Stimulated activated CD4-positive, alpha-beta T cell treated with anti-CD3 and anti-CD28 coated beads, Interleukin-4, amount 100 ng/mL, for 24 hours (primary cell): ENCODE measurements at places on chromosomes 2 and 18.

DNA sequence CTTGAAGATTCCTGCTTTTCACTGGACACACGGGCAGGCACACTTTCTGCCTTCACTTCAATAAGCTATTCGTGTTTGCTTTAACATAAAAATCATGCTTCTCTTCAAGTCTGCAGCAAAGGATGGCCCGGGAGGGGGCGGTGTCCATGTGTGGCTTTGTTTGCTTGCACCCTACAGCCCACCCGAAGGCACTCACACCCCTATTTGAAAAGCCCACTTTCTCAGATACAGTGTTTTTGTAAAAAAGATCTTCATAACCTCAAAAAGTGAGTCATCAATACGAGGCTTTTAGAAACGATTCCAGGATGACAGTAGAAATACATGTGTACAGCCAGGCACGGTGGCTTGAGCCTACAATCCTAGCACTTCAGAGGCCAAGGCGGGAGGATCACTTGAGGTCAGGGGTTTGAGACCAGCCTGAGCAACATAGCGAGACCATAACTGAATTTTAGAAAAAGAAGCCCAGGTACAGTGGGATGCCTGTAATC lies 36.5 kb upstream of the HPCAL1 start:
- DNase-seq: no peak

GRCh38 chr2:22359071-22359672 lies 1025.8 kb upstream of the KLHL29 start:
- no peak for DNase-seq

DNA sequence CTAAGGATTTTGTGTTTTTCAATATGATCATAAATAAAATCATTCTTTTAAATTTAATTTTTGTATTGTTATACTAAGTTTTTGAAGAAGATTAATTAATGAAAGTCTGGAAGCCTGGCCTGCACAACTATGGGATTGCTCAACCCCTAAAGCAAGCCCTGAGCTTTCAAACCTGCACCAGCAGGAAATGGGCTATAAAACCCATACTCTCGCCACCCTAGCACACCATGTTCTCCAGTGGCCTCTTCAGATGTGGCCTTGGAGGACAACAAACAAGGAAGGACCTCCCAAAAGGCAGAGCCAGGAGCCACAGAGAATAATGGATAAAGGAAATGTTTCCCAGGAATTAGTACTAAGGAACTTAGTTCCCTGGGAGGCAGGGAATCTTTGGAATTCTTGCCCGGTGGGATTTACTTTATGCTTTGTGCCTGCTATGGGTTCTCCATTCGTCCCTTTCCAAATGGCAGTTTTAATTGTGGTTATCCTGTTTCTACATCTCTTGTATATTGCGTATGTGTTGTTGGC lies 212.5 kb downstream of the ZFP36L2 start:
- DNase-seq: no peak

- no peak for DNase-seq
Measured at GRCh38 chr2:40243581-40244187, 208.2 kb downstream of the SLC8A1 start.

DNA sequence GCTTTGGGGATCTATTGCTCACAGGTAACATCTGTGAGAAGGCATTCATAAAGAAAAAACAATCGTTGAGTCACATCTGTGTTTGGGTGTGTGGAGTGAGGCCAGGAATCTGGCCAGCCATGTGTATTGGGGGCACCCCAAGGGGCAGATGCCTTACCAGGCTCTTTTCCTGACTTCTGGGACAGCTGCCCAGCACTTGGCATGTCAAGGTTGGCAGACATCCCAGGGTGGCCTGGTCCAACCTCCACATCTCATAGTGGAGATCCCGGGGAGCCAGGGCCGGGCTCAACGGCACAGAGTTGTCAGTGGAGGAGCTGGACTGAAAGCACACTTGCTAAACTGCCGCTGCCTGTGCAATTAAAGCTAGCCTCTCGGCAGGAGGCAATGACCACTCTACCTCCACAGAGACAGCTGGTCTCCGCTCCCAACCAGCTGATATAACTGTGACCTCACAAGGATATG lies 75.3 kb upstream of the MGAT4A start:
- no peak for DNase-seq

GRCh38 chr2:134295441-134295840 lies 41.6 kb downstream of the MGAT5 start:
- no peak for DNase-seq

DNA sequence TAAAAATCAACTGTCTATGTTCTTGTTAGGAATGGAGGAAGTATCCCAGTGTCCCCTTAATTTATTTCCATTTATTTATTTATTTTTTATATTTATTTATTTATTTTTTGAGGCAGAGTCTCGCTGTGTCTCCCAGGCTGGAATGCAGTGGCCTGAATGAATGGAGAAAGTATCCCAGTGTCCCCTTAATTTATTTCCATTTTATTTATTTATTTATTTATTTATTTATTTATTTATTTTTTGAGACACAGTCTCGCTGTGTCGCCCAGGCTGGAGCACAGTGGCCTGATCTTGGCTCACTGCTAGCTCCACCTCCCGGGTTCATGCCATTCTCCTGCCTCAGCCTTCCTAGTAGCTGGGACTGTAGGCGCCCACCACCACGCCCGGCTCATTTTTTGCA lies 34.1 kb downstream of the MIB1 start:
- no peak for DNase-seq

GRCh38 chr2:151049746-151050145 lies 211.9 kb downstream of the RBM43 start:
- DNase-seq: no peak

DNA sequence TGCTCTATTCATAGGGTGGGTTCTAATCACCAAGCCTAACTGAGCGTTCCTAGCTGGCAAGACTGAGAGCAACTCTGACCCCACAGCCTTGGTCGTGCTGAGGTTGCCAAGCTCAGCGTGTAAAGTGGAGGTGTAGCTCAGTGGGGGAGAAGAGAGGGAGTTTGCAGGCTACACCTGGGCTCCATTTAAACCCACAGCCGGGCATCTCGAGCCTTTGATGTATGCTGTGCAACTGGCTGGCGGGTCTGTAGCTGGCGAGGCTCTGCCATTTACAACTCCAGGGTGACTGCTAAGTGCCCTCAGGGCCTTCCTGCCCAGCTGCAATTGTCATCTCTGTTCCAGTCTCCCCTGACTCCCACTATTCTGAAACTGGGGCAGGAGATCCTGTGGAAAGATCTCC lies 20.0 kb upstream of the CHRNA1 start:
- no peak for DNase-seq

DNA sequence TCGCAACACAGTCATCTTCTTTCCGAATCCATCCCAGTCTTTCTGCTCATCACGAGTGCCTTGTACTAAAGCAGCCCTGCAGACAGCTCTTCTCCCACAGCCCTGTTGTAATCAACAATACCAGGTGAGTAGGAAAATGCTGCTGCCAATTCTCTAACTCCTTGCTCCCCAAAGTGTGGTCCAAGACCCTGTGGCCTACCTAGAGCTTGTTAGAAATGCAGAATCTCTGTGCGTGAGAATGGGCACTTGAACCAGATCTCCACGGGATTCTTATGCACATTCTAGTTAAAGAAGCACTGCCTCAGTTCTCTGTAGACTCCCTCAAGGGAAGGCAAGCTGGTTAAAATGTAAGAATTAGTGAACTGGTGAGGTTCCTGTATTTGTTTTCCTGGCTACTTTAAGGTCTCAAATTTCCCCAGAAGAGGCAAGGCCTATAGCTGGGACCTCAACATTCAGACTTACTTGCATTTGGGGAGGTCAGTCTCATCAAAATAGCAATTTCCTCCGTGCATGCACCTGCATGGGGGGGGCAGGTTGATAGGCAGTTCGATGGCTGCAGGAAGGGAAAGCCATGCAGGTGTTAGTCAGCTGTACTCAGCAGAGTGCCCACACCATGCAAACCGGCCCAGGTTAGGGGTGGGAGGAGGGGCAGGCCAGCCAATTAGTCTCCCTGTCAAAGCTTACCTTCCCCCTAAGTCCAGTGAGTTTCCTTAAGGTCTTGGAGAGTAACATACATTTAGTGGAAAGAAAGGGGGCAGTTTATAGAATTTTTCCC lies 70.8 kb downstream of the DHRS9 start:
- DNase-seq: no peak

- no peak for DNase-seq
Measured at GRCh38 chr2:157500334-157500733, 56.4 kb upstream of the CYTIP start.

DNA sequence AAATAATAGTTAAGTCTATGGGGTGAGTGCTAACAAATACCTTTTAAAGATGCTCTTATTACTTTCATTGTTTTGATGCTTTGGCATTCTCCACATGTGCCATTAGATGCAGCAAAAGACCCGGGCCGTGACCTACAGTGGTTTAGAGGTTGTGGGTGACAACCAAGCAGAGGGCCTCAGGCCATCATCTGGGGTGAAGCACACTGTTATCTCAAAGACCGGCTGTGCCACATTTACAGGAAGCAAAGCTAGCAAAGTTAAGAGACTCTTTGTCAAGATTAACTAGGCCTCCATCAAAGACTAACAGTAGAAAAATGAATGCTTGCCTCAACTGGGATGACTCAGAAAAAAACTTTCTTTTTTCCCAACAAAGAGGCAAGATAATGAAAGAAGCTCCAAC lies 695.3 kb downstream of the SATB2 start:
- DNase-seq: no peak

- no peak for DNase-seq
Measured at GRCh38 chr2:46849046-46849715, 66.4 kb downstream of the MCFD2 start.

DNA sequence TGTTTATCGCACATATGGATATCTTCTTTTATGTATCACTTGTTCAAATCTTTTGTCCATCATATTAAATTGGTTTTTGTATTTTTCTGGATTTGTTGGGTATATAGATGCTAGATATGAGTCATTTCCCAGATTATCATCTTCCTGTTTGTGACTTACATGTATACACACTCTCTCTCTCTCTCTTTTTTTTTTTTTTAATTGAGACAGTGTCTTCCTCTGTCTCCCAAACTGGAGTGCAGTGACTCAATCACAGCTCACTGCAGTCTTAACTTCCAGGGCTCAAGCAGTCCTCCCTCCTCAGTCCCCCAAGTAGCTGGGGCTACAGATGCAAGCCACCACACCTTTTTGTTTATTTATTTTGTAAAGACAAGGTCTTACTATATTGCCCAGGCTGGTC lies 43.8 kb downstream of the XIRP2 start:
- no peak for DNase-seq
